ENCODE measurements at places on chromosomes 2 and 18.

DNA sequence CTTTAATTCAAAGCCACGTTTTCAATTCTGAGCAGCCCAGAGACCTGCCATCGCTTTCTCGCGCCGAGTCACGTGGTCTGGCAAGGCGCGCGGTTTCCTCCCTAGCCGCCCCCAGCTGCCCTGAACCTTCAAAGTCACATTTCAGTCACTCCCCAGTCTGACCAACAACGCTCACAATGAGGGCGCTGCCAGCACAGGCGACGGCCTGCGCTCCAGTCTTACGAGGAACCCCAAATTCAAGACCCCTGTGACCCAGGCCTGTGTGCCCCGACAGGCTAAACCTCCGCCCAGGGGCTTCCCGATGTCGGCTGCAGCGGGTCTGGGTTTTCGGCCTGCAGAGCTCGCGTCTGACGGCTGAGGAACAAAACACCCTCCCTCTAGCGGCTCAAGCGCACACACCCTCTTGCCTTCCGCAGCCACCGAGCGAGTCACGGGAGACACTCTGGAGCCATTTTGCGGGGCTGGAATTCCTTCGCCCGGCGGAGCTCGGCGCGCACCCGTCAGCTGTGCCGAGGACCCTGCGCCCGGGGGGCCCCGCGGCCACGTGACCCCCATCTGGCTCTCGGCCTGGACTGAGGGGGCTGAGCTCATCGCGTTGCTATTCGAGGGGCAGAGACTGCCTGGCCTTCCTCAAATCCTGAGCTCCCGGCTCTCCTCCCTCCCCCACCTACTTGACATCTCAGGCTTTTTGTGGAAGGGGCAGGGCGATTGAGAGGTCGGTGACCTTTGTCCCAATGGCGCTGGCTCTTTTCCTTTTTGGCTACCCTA lies 69.9 kb upstream of the ITGB6 start:
- DNase-seq: peak; percentile 79

GRCh38 chr18:75757951-75758350 lies 330.4 kb upstream of the SMIM21 start:
- DNase-seq: no peak

GRCh38 chr18:41666231-41666630 lies 288.8 kb upstream of the PIK3C3 start:
- no peak for DNase-seq

DNA sequence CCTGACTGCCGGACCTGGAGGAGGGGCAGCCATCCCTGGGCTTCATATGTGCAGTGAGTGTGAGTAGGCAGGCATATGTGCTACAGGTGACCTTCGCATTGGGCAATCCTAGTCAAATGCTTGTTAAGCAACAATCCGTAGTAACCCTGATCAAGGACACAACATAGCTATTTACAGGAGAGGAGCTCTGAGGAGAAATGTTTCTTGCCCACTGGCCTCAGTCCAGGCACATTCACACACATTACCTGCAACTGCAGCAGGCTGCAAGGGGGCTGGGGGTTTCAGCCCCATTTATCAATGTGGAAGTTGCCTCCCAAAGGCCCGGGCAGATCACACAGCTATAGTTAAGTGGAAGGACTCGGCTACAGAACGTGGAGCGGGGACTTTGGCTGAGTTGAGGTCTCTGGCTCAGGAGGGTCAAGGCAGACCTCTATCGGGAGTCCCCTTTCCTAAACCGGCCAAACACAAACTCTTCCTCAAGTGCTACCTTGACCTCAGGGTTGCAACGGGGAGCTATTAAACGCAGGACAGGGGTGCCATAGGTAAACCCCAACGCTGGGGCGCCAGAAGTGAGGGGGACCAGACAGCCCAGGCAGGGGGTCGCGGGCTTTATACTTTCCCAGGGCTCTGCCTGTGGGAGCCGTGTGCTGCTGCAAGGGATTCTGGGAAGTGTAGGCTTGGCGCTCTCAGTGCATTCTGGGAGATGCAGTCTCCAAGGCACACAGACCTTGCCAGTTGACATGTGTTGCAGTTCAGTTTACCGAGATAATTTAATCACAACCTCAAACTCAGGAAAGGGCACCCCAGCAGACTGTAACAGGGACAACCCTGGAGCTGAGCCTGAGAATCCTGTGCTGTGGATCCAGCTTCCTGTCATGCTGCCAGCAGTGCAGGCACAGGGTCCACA lies 9.4 kb downstream of the KHK start:
- DNase-seq: no peak

GRCh38 chr2:75012080-75012479 lies 53.6 kb downstream of the POLE4 start:
- DNase-seq: no peak

- DNase-seq: no peak
Observed at GRCh38 chr2:195164930-195165329, 492.1 kb upstream of the SLC39A10 start.

GRCh38 chr2:27441226-27441926 lies 805 bp upstream of the KRTCAP3 start:
- no peak for DNase-seq

GRCh38 chr2:84894131-84894586 lies 11.3 kb upstream of the TMSB10 start:
- no peak for DNase-seq

- DNase-seq: no peak
Observed at GRCh38 chr2:96359310-96359709, 23.7 kb downstream of the NCAPH start.

DNA sequence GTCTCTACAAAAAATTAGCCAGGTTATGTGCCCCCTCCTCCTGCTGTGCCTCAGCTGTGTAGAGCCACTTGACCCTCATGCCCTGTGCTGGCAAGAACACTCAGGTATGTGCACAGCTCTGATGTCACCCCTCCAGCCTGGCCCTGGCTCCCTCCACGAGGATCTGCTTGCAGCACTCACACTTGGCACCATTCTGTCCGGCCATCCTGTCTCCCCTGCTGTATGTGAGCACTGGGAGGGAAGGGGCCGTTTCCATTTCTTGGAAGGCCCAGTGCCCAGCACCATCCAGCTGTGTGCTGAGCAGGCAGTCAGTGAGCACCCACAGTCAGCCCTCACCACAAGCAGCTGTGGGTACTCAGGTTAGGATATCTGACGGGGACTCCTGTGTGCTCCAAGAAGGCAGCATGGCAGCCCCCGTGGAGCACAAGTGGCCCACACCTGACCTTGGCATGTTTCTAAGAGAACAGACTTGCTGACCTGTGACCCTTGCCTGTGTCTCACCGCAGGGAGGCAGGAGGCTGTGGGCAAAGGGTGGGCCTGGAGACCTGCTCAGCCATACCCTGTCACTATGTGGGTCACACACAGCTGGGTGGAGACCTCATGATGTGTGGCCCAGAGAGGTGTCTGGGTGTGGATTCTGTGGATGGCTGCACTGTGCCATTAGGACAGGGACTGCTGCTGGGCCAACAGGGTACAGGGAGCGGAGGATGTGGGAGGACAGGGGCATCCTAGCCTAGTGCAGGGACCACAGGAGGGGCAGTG lies 31.5 kb downstream of the USP34 start:
- DNase-seq: no peak

DNA sequence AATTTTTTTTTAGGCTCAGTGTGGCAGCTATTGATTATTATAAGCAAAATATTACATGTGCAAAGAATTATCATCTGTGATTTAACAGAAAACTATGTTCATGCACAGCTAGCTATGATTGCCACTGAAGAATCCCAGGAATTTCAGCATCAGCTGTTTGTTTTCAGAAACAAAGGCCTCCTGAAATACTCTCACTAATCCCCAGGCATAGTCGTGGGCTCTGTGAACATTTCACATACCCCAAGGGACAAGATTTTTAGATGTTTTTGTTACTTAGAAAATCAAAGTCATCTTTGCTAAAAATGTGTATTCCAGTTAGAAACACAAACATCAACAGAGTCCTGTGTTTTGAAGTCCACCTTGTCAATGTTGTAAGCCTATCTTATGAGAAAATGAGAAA lies 156.1 kb downstream of the MYO1B start:
- DNase-seq: peak; percentile 53

DNA sequence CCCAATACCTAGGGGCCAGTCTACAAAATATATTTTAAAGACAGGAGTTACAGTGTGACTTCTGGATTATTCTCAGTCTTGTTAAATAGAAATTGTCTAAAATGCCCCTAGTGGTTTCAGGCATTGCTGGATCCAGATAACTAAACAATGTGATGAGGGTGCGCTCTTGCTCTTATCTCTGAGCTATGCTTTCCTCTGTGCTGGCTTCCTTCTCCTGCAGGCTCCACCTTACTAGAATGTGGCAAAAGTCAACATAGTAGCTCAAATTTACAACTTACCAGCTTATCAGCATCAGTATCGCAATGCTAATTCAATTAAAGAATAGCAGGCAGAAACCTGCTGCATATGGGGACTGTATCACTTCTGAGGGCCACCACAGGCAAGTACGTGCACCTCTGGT lies 61.3 kb upstream of the RNU4ATAC start:
- DNase-seq: no peak

DNA sequence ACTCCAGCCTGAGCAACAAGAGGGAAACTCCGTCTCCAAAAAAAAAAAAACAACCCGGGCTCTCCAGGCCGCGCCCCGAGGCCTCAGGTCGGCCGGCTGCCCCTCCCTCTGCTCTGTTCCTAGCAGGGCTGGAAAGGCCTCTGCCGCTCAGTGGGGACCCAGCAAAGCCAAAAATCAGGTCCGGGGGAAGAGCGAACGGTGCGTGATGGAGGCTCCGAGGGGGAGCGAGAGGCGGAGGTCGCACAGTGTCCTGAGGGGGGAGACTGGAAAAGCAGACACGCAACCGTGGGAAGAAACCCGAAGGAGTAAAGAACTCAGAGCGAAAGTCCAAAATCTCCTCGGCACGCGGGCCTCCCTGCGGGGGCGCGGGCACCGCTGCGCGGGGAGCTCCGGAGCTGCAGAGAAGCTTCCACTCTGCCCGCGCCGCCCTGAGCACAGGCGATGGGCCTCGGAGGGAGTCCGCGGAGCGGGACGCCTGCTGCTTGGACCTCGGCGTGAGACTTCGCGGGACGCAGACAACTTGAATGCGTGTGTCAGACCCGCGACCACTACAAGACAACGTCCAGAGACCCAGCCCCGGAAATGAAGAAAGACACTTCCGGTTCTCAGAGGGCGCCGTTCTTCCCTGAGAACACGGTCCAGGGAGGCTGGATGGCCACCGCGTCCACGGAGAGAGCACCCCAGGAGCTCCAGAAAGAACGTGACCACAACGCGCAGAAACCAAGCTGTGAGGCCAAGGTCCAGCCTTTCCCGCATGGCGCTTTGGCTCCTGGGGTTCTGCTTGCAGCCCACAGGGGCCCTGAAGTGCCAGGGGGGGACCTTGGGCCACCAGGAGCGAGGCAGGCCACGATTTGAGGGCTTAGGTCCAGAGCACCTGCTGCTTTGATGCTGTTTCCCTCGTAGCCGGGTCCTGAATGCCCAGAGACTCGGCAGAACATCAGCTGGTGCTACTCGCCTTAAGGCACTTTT lies 219.8 kb downstream of the DPP10 start:
- no peak for DNase-seq

- DNase-seq: no peak
Observed at GRCh38 chr18:48985161-48985560, 34.4 kb upstream of the SMAD7 start.

DNA sequence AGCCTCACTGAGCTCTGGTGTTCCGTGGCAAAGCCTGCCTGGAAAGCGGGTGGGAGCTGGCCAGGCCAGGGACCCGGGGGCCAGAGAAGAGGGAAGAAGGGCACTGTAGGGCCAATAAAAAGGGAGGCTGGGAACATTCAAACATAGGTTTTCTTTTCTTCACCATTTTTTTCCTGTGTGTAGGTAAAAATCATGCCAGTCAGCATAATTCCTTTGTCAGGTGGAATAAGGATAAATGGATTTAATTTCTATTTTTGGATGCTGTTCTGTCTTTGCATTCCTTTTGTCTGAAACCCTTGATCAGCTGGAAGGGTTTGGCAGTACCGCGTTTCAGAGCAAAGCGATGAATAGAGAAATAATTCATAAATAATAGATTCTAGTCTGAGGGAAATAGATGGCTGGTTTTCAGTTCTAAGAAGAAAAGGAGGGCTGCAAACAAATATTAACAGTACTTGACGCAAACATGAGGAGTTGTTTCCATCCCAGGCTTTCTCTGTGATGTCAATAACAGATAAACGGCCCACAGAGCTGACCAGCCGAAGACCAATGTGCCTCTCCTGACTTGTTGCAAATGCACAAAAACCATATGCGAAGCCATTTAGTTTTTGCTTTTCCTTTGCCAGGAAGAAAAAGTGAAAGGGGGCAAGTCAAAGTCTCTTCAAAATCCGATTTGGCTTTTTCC lies 384.4 kb downstream of the TSN start:
- no peak for DNase-seq

DNA sequence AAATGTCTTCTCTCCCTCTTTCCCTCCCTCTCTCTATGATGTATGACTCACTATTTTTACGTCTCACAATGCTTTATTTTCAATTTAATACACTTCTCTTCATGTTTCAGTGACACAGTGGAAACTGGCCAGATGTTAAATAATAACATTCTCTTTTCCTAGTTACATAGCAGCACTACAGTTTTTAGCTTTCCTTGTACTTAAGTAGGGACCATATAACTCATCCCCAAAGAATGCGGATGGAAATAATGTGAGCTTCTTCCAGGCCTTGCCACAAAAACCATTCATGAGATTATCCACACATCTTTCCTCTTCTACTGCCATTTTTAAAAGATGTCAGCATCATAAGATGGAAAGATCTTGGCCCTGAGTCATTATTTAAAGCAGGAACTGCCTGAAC lies 789.4 kb downstream of the LRP1B start:
- peak; percentile 88 for DNase-seq

DNA sequence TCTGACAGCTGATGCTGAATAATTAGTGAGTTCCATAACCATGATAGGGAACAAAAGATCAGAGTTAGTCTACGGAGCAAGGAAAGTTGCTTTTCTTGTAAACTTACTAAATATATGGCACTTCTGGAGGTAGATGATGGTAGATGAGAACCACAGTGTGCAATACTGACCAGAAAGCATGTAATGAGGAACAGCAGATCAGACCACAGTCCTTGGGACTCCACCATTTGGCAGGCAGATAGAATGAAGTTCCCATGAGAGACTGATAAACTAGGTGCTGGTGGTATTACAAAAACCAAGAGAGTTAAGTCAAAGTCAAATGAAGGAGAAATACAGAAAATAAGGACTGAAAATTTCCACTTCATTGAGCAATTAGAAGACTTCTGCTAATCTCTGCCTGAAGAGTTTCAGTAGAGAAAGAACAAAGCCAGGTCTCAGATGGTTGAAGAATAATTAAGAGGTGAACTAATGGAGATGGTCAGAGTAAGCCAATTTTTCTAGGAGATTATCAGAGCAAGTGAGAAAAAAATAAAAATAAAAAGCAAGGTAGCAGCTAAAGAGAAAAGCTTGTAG lies 10.4 kb downstream of the CERKL start:
- no peak for DNase-seq

DNA sequence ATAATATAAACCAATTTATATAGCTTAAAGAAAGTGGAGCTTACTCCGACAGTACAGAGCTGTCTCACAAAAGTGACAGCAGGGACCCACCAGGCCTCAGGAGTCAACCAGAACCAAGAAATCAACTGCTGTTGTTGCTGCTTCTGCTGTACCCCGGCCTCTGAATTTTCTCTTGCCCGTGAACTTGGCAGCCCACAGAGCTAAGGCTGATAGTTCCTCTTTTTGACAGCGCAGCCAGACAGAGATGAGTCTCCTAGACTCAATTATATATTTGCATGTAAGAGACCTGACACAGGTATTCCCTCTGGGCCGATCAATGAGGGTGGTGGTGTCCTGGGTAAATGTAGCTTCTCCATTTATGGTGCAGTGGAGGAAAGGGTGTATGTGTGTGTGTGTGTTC lies 109.4 kb downstream of the KCTD1 start:
- no peak for DNase-seq

- DNase-seq: peak; percentile 68
Observed at GRCh38 chr2:226077031-226077430, 677.5 kb downstream of the NYAP2 start.
